Progenitor cell of endocrine pancreas (in vitro differentiated cells): ENCODE measurements at places on chromosomes 5 and 9. TPM values are rescaled to one million over a fixed set of nuclear protein-coding genes. Genes with fewer than 3 reads are reported as not detected.
A peak's percentile ranks its signal among the peaks of the same experiment; 100 is the strongest.

The PAPPA gene
- 0.33 and 0.36 TPM in 2 replicates for total RNA-seq

GRCh38 chr9:32524892-32525708, 896 bp downstream of the RIGI start:
- peaks cover 15% of the 10 kb centered on the region for H3K36me3 ChIP-seq
- peak overlapping the region; percentile 99 for H3K27ac ChIP-seq
- H3K27me3 ChIP-seq, result no peaks in the 10 kb centered on the region
- H3K4me1 ChIP-seq, result peaks cover 28% of the 10 kb centered on the region

- H3K27me3 ChIP-seq, result no peaks in the 10 kb centered on the region
- no peak for DNase-seq
- peak overlapping the region; percentile 90 for H3K27ac ChIP-seq
These were observed 21.6 kb downstream of the MATR3 start for GRCh38 chr5:139315056-139315615.

DNA sequence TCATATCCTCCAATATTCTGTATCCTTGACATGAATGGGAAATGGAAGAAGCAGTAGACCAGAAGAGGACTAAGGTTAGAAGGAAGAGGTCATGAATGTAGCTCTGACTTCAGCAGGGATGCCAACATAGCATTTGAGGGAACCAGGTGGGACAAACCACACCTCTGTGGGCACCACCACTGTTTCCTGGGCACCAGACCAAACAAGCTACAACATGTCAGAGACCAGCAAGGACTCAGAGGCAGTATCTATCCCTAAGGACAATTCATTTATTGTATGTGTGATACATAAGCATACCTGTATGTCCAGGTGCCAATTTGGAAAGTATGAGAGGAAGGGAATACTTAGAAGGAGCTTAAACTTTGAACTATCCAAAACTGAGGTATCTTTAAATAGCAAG, 192.8 kb downstream of the MAN2A1 start:
- no peaks in the 10 kb centered on the region for H3K27me3 ChIP-seq
- DNase-seq, result no peak
- H3K4me1 ChIP-seq, result peaks cover 2% of the 10 kb centered on the region
- H3K4me3 ChIP-seq, result no peak overlapping the region
- H3K27ac ChIP-seq, result no peak overlapping the region
- no peaks in the 10 kb centered on the region for H3K36me3 ChIP-seq

GRCh38 chr5:78622302-78622971, 26.1 kb downstream of the LHFPL2 start:
- no peak overlapping the region for H3K4me3 ChIP-seq
- H3K27ac ChIP-seq, result peak overlapping the region; percentile 54
- DNase-seq, result no peak
- peaks cover 25% of the 10 kb centered on the region for H3K36me3 ChIP-seq
- H3K27me3 ChIP-seq, result peaks cover 2% of the 10 kb centered on the region

DNA sequence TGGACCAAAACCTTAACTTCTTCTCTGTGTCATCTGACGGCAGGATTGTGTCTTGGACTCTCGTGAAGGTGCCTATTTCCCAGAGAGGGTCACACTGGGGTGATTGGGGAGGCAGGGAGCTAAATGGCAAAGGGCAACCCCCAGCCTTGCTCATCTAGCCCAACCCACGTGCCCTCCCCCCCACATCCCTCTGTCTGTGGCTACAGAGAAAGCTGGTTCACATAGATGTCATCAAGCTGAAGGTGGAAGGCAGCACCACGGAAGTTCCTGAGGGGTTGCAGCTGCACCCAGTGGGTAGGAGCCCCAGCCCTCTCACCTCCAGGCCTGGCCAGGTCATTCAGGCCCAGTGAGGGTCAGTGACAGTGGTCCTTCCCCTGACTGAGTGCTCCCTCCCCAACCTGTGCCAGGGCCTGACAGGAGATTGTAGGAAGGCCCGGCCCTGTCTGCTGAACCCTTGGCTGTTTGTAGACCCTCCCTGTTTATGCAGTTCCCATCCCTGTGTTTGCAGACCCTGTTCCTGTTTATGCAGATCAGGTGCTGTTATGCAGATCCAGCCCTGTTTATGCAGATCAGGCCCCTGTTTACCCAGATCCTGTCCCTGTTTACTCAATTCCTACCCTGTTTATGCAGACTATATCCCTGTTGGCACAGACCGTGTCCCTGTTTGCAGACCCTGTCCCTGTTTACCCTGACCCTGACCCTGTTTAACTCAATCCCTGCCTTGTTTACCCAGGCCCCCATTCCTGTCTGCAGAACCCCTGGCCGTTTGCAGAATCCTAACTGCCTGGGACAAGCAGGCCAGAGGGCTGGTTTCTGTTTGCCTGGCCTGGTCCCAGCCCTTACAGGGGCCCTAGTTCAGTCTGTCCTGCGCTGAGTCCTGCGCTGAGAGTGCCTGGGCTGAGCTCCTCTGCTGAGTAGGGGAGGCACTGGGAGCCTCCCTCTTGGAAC, 10.4 kb downstream of the ENHO start:
- H3K4me1 ChIP-seq, result peaks cover 22% of the 10 kb centered on the region
- H3K27ac ChIP-seq, result no peak overlapping the region
- no peaks in the 10 kb centered on the region for H3K36me3 ChIP-seq
- H3K27me3 ChIP-seq, result peaks cover 42% of the 10 kb centered on the region
- no peak for DNase-seq

DNA sequence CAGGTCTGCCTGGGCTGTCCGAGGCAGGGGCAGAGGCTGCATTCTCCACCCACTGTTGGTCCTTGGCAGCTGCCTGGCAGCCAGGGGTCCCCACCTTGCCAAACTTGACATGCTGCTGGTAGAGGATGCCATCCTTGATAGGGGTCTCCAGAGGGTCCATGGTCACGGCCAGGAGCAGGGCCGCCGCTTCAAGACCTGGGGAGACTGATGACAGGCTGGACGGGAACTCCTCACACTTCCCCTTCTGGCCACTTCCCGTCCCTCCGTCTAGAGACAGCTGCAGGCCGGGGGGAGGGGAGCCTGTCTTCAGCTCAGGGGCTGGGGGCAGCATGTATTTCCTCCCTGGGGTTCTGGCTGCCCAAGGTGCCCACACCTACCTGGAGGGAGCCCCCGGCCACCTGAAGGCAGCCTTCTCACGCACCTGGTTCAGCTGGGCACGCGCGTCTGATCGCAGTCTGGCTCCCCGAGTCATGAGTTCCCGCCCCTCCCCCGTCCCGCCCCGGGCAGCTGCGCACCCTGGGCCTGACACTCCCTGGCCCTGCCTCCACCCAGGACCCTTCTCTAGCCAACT, at the start of gene DOK3:
DOK3 (minus strand) TSS at position 446 of the 571 bp plus-strand sequence; CDS start at position 160, 286 bp downstream.
- H3K4me3 ChIP-seq, result no peak within 1 kb of the TSS
- DNase-seq, result no peak
- H3K27me3 ChIP-seq, result no peaks in the 10 kb centered on the region
- H3K27ac ChIP-seq, result peak within 1 kb of the TSS; percentile 86

The SLC6A7 gene
- not detected in 2 replicates for total RNA-seq

The GABRA1 gene
- total RNA-seq, result 0.19 TPM in 1 of 2 replicates, not detected in the other

GRCh38 chr9:117763314-117763713, 59.1 kb downstream of the TLR4 start:
- no peak overlapping the region for H3K27ac ChIP-seq
- H3K27me3 ChIP-seq, result peaks cover 12% of the 10 kb centered on the region
- H3K4me1 ChIP-seq, result no peaks in the 10 kb centered on the region
- DNase-seq, result no peak
- H3K4me3 ChIP-seq, result no peak overlapping the region
- no peaks in the 10 kb centered on the region for H3K36me3 ChIP-seq

DNA sequence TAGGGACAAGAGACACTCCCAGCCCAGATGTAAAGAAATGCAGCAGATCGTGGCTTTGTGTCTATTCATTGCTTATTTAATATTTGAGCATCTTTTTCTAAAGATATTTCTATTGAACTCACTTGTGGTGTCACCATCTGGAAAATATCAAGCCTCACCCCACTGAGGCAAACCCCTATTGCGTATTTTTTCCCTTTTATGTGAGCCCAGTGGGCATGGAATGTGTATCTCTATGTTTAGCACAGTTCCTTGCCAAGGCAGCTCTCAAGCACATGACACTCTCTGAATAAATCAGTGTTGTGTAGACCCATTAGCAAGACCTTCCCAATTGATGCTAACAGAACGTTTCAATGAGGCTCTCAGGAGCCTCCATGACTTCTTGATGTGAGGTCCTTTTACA, 81.6 kb downstream of the TMEM174 start:
- no peaks in the 10 kb centered on the region for H3K36me3 ChIP-seq
- H3K27me3 ChIP-seq, result peaks cover 16% of the 10 kb centered on the region
- H3K4me1 ChIP-seq, result no peaks in the 10 kb centered on the region
- H3K4me3 ChIP-seq, result no peak overlapping the region

DNA sequence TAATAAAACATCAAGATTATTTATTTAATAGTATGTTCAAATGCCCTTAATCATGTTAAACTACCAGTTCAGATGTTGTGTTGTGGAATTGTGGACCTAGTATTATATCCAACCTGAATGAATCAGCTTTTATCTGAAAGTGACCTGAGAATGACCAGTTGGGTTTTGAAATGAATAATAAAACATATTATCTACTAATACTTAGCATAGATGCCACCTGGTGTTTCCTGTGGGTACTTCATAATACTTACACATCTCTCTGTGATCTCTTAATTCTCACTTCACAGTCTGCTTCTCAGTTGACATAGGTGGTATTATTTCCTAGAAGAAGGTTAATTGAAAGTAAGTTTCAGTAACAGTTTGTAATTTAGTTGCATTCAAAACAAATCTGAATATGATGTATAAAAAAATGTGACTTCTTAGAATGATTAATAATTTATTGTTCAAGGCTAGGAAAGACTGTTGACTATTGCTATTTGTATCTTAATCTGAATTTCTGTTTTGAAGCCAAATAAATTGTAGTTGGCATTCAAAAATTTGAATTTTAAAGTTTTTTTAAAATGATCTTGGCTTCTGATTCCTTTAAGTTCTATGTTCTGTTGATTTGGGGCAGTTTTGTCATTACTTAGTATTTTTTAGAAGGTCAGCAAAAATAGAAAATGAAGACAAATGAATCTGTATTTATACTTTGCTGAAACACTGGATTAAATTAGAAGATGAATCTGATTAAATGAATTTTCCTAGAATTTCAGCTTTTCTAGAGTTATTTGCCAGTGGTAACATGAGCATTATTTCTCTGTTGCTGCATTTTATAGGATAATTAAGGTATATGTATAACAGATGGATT, 48.2 kb downstream of the KIF2A start:
- no peak overlapping the region for H3K27ac ChIP-seq
- H3K4me3 ChIP-seq, result no peak overlapping the region
- DNase-seq, result no peak
- H3K4me1 ChIP-seq, result no peaks in the 10 kb centered on the region
- peaks cover 11% of the 10 kb centered on the region for H3K36me3 ChIP-seq
- H3K27me3 ChIP-seq, result no peaks in the 10 kb centered on the region

- H3K36me3 ChIP-seq, result peaks cover 1% of the 10 kb centered on the region
- no peak overlapping the region for H3K27ac ChIP-seq
These were observed 368 bp upstream of the CCDC180 start for GRCh38 chr9:97307091-97307490.

The PKD2L2 gene
- not detected in 2 replicates for total RNA-seq

DNA sequence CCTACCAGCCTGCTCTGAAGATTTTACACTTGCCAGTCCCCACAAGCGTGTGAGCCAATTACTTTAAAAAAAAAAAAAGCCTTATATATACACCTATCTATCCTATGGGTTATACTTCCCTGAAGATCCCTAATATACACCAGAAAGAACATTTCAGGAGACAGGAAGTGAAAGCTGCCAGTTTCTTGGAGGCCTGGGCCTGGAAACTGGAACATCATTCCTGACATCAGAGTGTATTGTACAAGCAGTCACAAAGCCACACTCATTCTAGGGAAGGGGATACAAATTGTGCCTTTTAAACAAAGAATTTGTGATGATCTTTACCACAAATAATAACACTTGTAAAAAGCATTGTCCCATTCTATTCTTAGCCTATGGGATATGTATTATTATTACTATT, 98.3 kb upstream of the FBN2 start:
- H3K27me3 ChIP-seq, result no peaks in the 10 kb centered on the region
- no peak for DNase-seq
- no peak overlapping the region for H3K4me3 ChIP-seq
- H3K27ac ChIP-seq, result no peak overlapping the region
- no peaks in the 10 kb centered on the region for H3K36me3 ChIP-seq

GRCh38 chr5:101142102-101142501, 239.0 kb upstream of the ST8SIA4 start:
- H3K27me3 ChIP-seq, result no peaks in the 10 kb centered on the region
- H3K36me3 ChIP-seq, result no peaks in the 10 kb centered on the region
- no peak overlapping the region for H3K4me3 ChIP-seq

The CYLC2 gene
- total RNA-seq, result not detected in 2 replicates

The NTRK2 gene
- total RNA-seq, result 4.7 and 7.8 TPM in 2 replicates

The WDR38 gene
- total RNA-seq, result not detected in 2 replicates

The RFESD gene
- total RNA-seq, result 2.9 and 4.2 TPM in 2 replicates

- H3K4me1 ChIP-seq, result peaks cover 8% of the 10 kb centered on the region
- no peaks in the 10 kb centered on the region for H3K36me3 ChIP-seq
- no peak overlapping the region for H3K4me3 ChIP-seq
- no peak overlapping the region for H3K27ac ChIP-seq
- no peaks in the 10 kb centered on the region for H3K27me3 ChIP-seq
These were observed 642.4 kb upstream of the C9orf72 start for GRCh38 chr9:28215536-28216299.

GRCh38 chr9:76894198-76894597, 11.7 kb downstream of the PRUNE2 start:
- H3K4me3 ChIP-seq, result no peak overlapping the region
- peaks cover 75% of the 10 kb centered on the region for H3K27me3 ChIP-seq
- no peaks in the 10 kb centered on the region for H3K36me3 ChIP-seq
- no peak overlapping the region for H3K27ac ChIP-seq
- no peak for DNase-seq

The INSYN2B gene
- total RNA-seq, result 0.12 TPM in 1 of 2 replicates, not detected in the other

The PCDHA9 gene
- 3.4 and 3.8 TPM in 2 replicates for total RNA-seq

The PIP5K1B gene
- total RNA-seq, result 1.5 and 2.0 TPM in 2 replicates

GRCh38 chr5:121962958-121963357, 1.2 kb downstream of the SRFBP1 start:
- H3K27ac ChIP-seq, result peak overlapping the region; percentile 8
- H3K4me3 ChIP-seq, result peak overlapping the region; percentile 99
- no peak for DNase-seq
- H3K27me3 ChIP-seq, result peaks cover 3% of the 10 kb centered on the region
- H3K36me3 ChIP-seq, result peaks cover 11% of the 10 kb centered on the region

DNA sequence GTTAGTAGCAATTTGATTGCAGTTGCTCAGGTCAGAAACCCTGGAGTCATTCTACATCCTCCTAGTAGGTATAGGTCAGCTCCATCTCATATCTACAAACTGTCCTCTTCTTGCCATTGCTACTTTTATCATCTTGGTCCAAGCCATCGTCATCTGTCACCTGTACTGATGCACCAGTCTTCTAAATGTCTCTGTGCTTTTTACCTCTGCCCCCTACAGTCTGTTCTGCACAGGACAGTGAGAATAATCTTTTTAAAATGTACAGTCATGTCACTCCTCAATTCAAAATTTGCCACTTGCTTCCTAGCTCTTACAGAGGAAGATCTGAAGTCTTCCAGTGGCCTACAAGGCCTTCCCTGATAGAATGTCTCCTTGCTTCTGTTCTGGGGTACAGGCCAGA, 6.8 kb downstream of the NNT start:
- H3K27ac ChIP-seq, result no peak overlapping the region
- H3K4me3 ChIP-seq, result no peak overlapping the region
- H3K27me3 ChIP-seq, result no peaks in the 10 kb centered on the region

The SMIM33 gene
- not detected in 2 replicates for total RNA-seq

- peaks cover 3% of the 10 kb centered on the region for H3K4me1 ChIP-seq
- H3K27ac ChIP-seq, result no peak overlapping the region
- peaks cover 9% of the 10 kb centered on the region for H3K27me3 ChIP-seq
- no peak for DNase-seq
- no peak overlapping the region for H3K4me3 ChIP-seq
These were observed 71.1 kb downstream of the ACER2 start for GRCh38 chr9:19479874-19480273.
